ENCODE measurements at places on chromosomes 4 and X.

DNA sequence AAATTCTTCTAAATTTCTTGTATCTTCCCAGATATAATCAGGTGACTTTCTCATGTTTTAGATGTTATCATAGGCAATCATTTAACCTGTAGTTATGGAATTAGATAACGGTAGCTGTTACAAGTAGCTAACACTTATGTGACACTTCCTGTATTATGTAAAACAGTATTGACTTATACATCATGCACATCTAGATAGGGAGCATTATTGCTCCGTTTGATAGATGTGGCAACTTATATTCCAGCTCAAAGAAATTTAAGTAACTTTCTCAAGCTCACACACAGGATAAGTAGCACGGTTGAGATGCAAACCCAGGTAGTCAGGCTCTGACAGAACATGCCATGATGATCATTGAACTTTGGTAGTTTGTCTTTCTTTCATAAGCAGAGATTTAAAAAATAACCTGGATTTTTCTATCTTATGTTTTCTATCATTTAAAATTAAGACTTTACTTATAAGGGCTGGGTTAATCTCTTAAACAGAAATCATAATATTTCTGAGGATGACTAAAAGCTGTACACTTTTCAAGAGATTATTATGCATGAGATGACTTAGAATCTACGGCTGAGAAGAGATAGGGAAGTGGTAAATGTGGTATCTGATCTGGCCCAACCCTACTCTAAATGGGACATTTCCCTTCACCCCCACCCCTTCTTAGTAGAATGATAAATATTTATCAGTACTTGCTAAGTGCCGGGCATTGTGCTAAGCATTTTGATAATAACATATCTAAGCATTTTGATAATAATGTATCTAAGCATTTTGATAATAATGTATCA is 69.1 kb upstream of the HPGD start:
- no peak for DNase-seq

DNA sequence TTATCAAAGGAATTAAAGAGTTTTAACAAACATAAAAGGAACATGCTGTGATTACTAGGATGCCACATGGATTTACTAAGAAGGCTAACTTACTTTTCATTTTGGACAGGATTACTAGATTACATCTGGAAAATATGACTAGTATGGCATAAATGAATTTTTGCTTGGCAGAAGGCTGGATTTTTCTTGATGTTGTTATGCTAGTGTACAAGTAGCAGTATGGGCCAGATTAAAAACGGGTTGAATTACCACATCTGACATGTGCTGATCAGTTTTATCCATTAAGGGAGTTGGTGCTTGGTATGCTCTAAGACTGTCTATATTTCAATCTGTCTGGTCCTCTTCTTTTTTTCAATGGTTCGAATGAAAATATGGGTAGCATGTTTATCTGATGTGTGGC is 70.5 kb downstream of the JADE1 start:
- DNase-seq = no peak

- no peak for DNase-seq
These were observed 4.7 kb downstream of the GLRB start for GRCh38 chr4:157080605-157081004.

GRCh38 chrX:135295238-135295943 is 13.9 kb upstream of the ETDC start:
- DNase-seq = peak; percentile 14

GRCh38 chrX:17372052-17372451 is 2.9 kb upstream of the NHS start:
- DNase-seq = no peak

DNA sequence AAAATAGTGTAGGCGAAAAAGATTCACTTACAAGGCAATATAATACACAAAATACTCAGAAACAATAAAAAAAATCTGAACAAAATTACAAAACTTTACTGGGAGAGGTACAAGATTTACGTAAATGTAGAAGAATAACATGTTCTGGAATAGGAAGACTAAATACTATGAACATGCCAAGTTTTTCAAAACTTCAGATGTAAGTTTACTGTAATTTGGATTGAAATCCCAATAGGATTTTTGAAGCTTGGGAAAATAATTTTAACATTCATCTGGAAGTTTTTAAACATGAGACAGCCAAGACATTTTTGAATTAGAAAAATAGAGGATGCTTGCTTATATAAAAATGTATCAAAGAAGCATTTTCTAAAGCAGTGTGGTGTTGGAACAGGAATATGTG is 30.5 kb upstream of the CT83 start:
- DNase-seq = no peak

- DNase-seq = no peak
These were observed 116.2 kb downstream of the TBC1D19 start for GRCh38 chr4:26700110-26700509.

DNA sequence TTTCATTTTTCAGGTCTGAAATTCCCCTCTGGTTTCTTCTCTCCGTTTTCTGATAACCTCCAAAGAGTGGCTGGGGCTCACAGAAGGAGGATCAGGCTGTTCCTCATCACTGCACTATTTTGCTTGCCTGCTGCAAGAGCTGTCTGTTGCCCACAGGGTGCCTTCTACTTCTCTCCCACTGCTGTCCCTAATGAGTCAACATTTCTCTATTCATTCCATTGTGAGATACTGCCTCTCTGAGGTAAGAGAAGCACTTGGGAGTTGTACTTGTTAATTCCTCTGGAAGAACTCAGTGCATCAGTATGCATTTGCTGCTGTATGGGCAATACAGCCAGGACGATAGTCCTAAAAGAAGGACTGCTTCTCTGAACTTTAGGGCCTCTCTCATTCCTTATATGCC is 34.8 kb downstream of the CT47B1 start:
- DNase-seq = no peak

DNA sequence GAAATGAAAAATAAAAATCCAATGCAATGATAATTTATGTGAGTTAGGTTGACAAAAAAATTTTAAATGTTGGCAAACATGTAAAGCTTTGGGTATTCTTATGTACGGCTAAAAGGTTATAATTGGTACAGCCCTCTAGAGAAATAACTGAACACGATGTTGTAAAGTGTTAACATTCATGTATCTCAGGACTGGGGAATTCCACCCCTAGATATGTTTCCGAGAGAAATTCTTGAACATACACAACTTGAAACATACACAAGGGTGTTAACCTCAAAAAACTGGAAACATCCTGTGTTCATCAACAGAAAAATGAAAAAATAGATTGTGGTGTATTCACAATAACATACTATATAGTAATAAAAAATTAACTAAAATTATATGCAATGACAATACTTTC is 91.8 kb downstream of the CHM start:
- no peak for DNase-seq

- no peak for DNase-seq
These were observed 256.6 kb downstream of the SPRY1 start for GRCh38 chr4:123653236-123653635.

- DNase-seq = no peak
These were observed 66.3 kb upstream of the FAM9C start for GRCh38 chrX:13110433-13111324.

DNA sequence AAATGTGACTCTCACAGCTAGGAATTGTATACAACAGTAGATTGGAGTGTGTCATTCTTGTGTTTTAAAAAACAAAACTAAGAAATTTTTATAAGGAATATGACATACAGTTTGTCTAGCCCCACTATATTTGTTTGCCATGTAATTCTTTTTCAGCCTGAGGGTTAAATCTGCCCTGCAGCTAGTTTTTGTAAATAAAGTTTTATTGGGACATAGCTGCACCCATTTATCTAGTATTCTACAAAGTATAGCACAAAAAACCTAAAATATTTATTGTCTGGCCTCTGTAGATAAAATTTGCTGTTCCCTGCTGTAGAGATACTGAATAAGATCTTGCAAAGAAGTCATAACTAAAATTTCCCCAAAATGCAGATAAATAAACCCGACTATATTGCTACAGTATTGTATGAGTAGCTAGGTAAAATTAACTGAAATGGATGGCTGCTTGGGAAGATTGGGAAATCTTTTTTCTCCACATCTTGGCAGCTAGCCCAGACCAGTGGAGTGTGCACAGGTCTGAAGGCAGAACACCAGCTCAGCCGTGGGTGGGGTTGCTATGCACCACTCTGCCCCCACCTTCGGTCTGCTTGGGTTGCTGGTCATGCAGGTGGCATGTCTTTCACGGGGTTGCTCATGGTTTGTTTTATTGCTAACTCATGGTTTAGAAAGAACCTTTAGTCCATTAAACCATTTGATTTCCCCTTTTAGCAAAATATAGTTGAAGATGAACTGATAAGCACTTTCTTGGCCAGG is 127.9 kb downstream of the KLHL8 start:
- DNase-seq = no peak

DNA sequence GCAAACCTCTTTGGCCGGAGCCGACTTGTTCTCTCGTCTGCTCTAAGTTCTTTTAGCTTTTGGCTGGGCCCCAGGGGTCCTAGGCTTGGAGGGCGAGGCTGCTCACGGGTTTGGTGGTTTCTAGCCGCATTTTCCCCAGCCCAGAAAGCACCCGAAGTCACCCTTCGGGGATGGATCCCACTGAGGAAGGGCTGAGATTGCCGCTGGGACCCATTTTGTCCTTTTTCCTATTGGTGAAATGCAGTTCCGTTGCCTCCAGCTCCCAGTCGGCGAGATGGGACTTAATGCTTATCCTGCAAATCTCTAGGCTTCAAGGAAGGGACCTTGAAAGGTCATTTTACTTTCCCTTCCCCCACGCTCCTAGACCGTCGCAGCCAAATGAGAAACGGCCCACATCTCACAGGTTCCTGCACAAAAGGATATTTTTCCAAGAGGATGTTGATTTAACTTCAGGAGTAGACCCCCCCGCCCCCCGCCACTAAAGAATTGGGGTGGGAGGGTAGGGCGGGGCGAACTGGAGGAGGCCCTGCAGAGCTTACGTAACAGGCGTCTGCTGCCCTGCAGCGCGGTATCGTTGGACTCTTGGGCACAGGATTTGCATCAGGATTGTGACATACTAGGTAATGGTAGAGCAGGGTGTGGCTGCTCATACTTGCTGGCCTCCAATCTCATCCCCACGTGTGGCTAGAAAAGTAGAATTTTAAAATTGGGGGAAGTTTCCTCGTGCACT is 564 bp downstream of the PGK1 start:
- no peak for DNase-seq

DNA sequence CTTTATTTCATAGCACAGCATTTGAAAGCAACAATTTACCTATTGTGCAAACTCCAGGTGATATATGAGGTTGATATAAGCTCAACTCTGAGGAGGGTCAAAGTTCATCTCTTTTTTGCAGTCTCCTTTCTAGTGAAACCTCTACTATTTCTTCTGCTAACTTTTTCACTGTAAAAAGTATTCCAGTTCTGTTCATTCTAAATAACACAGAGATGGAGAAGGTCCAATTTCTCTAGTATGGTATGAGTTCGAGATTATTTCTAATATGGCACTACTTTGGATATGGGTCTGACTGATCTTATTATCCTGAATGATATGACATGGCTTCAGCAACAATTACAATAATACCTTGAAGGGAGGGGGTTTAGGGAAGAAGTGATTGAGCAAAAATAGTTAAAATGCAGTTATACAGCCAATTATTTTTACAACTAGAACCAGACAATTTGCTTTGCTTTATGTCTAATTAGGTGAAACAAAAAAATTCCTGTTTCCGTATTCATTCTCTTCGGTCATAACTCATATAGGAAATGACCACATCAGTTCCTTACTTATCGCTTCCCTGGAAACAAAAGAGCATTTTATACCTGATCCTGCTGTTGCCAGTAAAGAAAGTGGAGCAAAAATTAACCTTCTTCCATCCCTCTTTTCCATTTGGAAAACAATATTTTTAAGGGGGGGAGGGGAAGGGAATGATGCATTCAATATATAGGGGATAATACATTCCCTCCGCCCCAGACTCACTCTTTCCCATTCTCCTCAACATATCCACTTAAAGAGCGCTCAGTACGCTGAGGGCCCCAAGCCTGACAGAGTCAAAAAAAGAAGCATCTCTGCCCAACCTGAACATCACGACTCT is 1.0 kb downstream of the TBC1D9 start:
- DNase-seq = no peak

GRCh38 chr4:48205107-48205506 is 64.5 kb downstream of the TEC start:
- DNase-seq = no peak

- DNase-seq = no peak
These were observed 7.5 kb downstream of the CD99 start for GRCh38 chrX:2698604-2699003.

DNA sequence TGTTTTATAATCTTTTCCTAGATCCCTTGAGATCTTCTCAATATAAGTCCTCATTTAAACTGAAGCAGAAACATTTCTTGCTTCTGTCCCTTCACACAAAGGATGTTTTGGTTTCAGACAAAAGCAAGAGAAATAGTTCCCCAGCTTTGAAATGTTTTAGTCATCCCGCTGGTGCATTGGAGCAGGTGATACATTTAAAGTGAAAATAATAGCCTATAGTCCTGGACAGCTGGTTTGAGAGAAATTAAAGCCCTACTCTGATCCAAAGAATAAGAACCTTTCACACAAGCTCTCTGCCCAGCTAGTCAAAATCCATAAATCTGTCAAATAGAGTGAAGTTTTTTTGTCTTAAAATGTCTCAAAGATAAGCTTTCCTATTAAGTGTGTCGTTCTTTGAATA is 79.4 kb downstream of the LUZP4 start:
- no peak for DNase-seq

- no peak for DNase-seq
These were observed 309.6 kb upstream of the DDX53 start for GRCh38 chrX:22690116-22690515.

DNA sequence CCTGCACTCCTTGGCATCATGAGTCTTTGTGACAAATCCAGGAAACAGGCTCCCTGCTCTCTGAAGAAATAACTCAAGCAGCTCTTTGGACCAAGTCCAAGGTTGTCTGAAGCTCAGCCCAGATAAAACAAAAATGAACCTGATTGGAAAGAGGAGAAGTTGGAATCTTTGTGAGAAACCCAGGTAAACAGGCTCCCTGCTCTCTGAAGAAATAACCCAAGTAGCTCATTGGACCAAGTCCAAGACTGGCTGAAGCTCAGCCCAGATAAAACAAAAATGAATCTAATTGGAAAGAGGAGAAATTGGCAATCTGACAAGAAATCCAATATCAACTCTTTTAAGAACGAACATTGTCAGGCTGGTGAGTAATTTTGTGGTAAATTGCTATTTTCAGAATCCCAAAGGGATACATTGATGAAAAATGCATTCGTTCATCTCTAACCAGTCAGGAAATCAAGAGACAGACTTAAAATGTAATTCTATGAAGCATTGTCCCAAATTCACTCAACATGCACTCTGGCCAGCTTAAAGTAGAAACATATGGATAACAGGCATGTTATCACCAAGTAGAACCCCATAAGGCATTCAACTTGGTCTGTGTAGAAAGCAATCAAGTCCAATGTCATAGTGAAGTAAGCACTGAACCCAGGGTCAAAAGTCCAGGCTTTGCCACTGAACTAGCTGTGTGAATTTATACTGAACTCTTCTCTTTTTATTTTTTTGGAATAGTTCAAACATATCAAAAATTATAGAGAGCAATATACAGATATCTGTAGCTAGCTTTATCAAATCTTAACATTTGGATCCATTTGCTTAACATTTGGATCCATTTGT is 16.8 kb upstream of the NFXL1 start:
- DNase-seq = no peak

DNA sequence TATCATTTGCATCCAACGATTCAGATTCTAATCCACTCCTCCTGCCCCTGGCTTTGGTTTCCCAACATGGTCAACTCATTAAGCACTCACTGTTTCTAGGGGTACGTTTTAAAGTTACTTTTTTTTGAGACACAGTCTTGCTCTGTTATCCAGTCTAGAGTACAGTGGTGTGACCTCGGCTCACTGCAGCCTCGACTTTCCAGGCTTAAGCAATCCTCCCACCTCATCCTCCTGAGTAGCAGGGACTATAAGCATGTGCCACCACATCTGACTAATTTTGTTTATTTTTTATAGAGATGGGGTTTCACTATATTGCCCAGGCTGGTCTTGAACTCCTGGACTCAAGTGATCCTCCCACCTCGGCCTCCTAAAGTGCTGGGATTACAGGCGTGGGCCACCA is 48.9 kb downstream of the TMEM156 start:
- no peak for DNase-seq
